ENCODE measurements at places on chromosomes 6 and 20. TPM values are rescaled to one million over a fixed set of nuclear protein-coding genes. Genes with fewer than 3 reads are reported as not detected.

- no peaks in the 10 kb centered on the region for H3K36me3 ChIP-seq
- H3K27ac ChIP-seq, result no peak overlapping the region
- H3K4me1 ChIP-seq, result no peaks in the 10 kb centered on the region
- no peaks in the 10 kb centered on the region for H3K27me3 ChIP-seq
Observed at GRCh38 chr6:156697225-156697830, 79.8 kb upstream of the ARID1B start.

Gene SPTLC3
- total RNA-seq, result 65.9 TPM

Gene COL11A2
- total RNA-seq, result 0.85 TPM

Gene MCM8
- 6.6 TPM for total RNA-seq

DNA sequence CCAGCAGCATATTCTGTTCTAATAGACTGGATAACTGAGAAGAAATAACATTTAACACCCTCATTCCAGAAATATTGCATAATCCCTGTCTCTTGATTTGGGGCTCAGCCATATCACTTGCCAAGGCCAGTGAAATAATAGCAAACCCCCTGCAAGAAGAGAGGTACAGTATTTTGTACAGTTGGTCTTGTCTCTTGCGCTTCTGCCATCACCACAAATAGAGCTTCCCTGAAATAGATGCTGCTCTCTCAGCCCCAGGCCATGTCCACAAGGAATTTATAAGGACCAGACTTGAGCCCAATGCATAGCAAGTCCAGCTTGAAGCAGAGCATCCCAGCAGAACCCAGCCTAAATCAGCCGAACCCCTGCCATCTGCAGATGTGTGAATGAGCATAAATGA is 254.0 kb downstream of the GRM1 start:
- H3K4me1 ChIP-seq, result no peaks in the 10 kb centered on the region
- H3K36me3 ChIP-seq, result no peaks in the 10 kb centered on the region
- DNase-seq, result no peak
- no peak overlapping the region for H3K27ac ChIP-seq

GRCh38 chr20:56391037-56391436 is 978 bp downstream of the AURKA start:
- H3K27me3 ChIP-seq, result no peaks in the 10 kb centered on the region
- H3K27ac ChIP-seq, result no peak overlapping the region
- peak overlapping the region; percentile 96 for H3K4me3 ChIP-seq
- H3K4me1 ChIP-seq, result peaks cover 9% of the 10 kb centered on the region
- H3K36me3 ChIP-seq, result peaks cover 3% of the 10 kb centered on the region

Gene TGM3
- 0.13 TPM for total RNA-seq

Gene LPA
- not detected for total RNA-seq

Gene KCNK16
- total RNA-seq, result not detected

Gene GRM1
- 0.19 TPM for total RNA-seq

- H3K27me3 ChIP-seq, result peaks cover 3% of the 10 kb centered on the region
- H3K27ac ChIP-seq, result no peak overlapping the region
- no peaks in the 10 kb centered on the region for H3K4me1 ChIP-seq
Observed at GRCh38 chr20:46056027-46056833, 27.2 kb downstream of the SLC12A5 start.

Gene CST4
- total RNA-seq, result not detected

Gene LY6G5B
- total RNA-seq, result 15.1 TPM

DNA sequence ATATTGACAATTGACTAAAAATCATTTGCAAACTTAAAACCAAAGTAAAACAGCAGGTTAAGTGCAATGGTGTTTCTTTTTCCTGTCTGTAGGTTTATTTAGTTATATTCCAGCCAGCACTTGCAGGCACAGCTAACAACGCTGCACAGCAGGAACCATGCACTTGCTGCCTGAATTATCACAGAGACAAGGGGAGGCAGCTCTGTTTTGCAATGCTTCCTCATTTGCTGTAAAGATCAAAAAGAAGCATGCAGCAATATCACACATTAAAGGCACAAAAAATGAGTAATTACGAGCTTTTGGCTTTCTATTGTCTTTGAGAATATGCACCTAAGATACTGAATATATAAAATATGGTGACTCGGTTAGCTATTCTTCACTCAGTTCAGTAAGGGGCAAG is 241.9 kb downstream of the EPHA7 start:
- no peaks in the 10 kb centered on the region for H3K27me3 ChIP-seq
- H3K27ac ChIP-seq, result no peak overlapping the region
- no peak for DNase-seq
- no peak overlapping the region for H3K4me3 ChIP-seq

- no peaks in the 10 kb centered on the region for H3K4me1 ChIP-seq
- H3K27me3 ChIP-seq, result no peaks in the 10 kb centered on the region
- no peak overlapping the region for H3K27ac ChIP-seq
- no peak for DNase-seq
- H3K4me3 ChIP-seq, result no peak overlapping the region
Observed at GRCh38 chr6:35833536-35833935, 28.4 kb downstream of the LHFPL5 start.

Gene SLX4IP
- total RNA-seq, result 7.6 TPM

Gene SLC26A8
- total RNA-seq, result 0.22 TPM

DNA sequence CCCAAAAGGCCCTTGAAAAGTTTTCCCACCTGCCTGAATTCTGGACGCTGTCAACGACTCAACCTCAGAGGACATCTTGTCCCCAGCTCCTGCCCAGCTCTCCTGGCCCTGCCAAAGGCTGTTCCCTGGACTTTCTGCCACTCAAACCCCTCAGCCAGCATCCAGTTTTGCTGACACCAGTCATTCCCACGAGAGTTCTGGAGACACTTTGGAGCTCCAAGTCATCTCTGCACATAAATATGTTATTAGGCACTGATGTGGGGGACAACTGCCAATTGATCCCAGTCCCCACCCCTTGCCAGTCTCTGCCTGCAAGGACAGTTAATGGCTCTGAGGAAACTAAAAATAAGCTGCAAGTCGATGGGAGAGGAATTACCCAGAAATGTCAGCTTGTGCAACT is 38.9 kb upstream of the KCNB1 start:
- H3K27me3 ChIP-seq, result no peaks in the 10 kb centered on the region
- H3K4me1 ChIP-seq, result no peaks in the 10 kb centered on the region
- DNase-seq, result no peak
- no peaks in the 10 kb centered on the region for H3K36me3 ChIP-seq
- no peak overlapping the region for H3K27ac ChIP-seq

- DNase-seq, result no peak
- H3K27me3 ChIP-seq, result no peaks in the 10 kb centered on the region
- no peaks in the 10 kb centered on the region for H3K36me3 ChIP-seq
- no peak overlapping the region for H3K4me3 ChIP-seq
- H3K4me1 ChIP-seq, result peaks cover 6% of the 10 kb centered on the region
Observed at GRCh38 chr20:60038400-60039008, 80.3 kb downstream of the CDH26 start.

Gene PBOV1
- total RNA-seq, result not detected

Measured in kidney (tissue), 22 donors.